Small intestine (tissue), 16 donors: ENCODE measurements at places on chromosomes 5 and 9.

- no peak for DNase-seq
These were observed 927.9 kb downstream of the MAT2B start for GRCh38 chr5:164433106-164433870.

DNA sequence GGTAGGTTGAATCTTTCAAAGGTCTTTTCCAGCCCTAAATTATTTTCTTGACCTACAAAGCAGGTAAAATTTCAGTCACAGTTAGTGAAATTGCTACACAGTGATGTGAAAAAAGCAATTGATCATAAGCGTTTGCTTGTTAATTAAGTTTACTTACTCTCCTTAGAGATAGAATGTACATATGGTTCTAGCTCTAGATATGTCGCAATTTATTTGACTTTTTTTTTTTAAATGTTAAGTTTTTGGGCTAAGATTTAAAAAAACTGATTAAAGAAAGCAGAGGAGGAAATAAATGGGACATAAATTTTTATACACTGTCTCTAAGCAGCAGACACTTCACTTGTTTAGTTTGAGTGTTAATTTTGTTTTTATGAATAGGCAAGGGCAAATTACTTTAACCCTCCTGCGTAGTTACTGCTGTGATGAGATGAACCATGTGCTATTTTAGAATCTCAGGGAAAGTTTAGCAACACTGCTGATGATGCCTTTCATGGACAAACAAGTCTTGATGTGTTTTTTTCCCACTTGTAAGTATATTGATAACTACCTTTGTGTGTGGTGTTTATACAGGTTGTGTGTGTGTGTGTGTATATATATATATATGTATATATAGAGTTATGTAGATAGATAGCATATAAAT is 38.3 kb upstream of the FAM120AOS start:
- DNase-seq, result no peak

- no peak for DNase-seq
These were observed 1304.4 kb downstream of the MAT2B start for GRCh38 chr5:164809821-164810220.

GRCh38 chr9:75918154-75918553 is 27.7 kb downstream of the PCSK5 start:
- no peak for DNase-seq

- no peak for DNase-seq
These were observed 82.6 kb downstream of the OSTF1 start for GRCh38 chr9:75170898-75171360.

DNA sequence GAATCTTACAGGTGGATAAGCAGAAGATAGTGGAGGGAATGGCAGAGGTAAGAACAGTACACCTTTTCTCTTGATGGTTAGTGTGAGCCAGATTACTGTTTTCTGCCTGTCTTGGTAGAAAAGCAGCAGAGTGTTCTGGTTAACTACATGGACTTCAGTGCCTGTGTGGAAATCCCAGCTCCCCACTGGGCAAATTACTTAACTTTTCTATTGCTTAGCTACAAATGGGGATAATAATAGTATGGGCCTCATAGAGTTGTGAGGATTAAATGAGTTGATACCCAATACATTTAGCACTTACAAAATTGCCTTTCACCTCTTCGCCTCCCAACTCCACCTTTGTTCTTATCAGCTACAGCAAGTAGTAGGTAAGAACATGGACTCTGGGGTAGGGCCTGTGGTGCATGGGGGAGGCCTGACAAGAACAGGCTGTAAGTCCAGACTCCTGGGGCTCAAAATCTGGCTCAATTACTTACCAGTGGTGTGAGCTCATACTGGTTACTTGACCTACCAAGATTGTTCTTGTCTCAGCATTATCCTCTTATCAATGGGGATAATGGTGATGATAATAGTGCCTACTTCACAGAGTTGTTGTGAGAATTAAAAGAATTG is 125.1 kb downstream of the LIFR start:
- DNase-seq, result no peak
